ENCODE measurements at places on chromosomes 2 and 18.

- no peak for DNase-seq
These were observed 293.8 kb downstream of the LRRTM4 start for GRCh38 chr2:77228391-77228790.

DNA sequence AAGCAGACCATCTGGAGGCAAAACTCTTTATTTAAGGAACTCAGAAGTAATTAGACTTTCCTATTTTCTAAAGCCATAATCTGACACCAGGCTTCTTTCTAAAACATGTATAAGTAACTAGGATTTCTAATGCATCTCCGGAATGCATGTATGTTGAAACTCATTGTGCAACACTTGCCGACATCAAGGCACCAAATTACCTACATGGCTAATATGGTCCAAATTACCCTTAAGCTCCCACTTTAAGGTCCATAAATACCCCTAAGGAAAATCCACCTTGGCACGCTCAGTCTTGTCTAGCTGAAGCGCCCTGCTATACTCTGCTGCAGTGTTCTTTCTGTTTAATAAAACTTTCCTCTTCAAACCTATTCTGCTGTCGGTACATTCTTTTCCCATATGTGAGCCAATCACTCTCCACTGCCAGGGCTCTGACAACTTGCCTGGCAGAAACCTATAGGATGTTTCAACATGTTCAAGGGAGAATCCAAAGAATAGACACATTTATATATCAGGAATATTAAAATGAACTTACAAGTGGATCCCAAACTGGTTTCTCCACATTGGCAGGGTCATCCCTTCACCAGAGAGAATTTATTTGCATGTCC lies 171.9 kb downstream of the GALNT1 start:
- DNase-seq = no peak

DNA sequence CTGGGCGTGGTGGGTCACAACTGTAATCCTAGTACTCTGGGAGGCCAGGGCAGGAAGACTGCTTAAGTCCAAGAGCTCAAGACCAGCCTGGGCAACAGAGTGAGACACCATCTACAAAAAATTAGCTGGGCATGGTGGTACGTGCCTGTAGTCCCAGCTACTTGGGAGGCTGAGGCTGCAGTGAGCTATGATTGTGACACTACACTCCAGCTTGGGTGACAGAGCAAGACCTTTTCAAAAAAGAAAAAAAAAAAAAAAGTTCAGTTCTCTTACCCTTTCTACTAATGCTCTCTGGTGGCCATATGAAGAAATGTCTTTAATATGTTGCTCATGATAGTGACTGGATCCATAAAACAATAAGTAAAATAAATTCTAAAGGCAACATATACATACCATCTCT lies 14.9 kb downstream of the TYW5 start:
- DNase-seq = no peak

DNA sequence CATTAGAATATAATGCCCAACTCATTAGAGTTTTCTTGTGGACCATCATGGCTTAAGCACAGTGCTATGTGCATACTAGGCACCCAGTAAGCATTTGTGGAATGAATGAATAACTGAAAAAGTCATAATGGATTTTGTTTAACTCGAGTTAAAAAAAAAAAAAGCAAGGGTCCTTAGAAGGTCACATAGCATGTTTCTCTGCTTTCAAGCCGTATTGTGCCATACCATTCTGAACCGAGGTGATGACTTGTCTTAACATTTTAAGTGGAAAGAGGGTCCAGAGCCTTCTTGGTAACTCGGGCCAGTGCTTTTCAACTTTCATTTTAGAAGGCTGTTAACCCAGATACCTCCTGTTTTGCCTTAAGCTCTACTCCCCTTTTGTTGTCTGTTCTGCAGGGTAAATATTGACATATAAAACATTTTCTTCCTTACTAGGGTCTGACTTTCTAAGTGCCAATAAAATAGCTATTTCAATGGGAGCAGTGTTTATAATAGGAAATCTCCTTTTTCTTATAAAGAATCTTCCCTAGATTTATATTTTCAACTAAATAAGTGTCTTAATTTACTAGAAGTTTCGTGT lies 787 bp upstream of the ADGRF3 start:
- DNase-seq = no peak

DNA sequence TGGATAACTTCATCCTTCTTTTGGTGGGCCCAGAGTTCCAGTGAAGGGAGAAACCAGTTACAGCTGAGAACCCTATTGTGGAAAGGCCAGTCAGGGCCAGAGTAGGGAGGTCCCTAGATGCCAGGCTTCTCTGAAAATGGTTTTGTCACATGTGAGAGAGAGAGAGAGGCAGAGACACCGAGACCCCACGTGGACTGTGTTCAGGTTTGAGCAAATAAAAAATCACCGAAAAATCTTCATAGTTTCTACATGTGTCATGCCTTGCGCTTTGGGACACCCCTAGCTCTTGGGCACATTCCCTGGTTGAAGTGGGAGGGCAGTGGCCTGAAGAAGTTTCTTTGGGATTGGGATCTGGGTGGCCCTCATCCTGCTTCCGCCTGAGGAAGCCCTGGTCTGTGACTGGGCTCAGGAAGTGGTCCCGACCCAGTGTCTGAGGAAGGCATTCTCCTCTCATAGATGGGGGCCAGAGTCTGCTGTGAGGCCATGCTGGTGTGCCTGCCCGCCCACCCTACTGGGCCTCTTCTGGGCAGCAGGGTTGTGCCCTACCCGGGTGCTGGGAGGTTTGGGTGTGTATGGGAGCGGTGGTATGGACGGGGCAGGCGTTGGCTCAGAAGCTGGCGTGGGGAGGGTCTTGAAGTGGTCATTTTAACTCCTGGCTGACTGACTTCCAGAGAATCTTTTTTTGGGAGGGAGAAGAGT lies 16.1 kb downstream of the NCK2 start:
- DNase-seq = no peak

GRCh38 chr18:62521082-62521481 lies 1.7 kb upstream of the ZCCHC2 start:
- DNase-seq = no peak
